ENCODE measurements at places on chromosomes 1 and 21.

- peaks cover 8% of the 10 kb centered on the region for H3K36me3 ChIP-seq
- H3K27ac ChIP-seq = no peak overlapping the region
- peaks cover 10% of the 10 kb centered on the region for H3K4me1 ChIP-seq
- H3K27me3 ChIP-seq = no peaks in the 10 kb centered on the region
- DNase-seq = no peak
Measured at GRCh38 chr1:77639557-77640069, 42.8 kb downstream of the ZZZ3 start.

GRCh38 chr1:114756009-114756892 lies 1.5 kb downstream of the CSDE1 start:
- H3K36me3 ChIP-seq = peaks cover 10% of the 10 kb centered on the region
- no peak for DNase-seq
- peaks cover 54% of the 10 kb centered on the region for H3K4me1 ChIP-seq
- H3K4me3 ChIP-seq = peak overlapping the region; percentile 99

DNA sequence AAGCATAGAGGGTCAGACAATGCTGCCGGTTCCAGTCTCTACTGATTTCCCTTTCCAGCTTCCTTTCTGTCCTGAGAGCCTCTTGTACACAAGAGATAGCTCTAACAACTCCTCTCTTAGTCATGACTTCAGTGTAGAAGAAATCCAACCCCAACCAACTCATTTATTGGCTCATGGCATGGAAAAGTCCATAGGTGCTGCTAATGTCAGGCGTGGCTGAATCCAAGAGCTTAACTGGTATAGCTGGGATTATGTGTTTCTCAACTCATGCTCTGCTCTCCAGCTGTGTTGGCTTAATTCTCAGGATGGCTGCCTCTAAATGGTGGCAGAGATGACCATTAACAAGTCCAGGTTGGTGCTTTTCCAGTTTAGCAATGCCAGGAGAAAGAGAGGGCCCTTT lies 12.4 kb upstream of the THRAP3 start:
- DNase-seq = no peak
- H3K4me3 ChIP-seq = no peak overlapping the region
- H3K4me1 ChIP-seq = peaks cover 7% of the 10 kb centered on the region
- no peak overlapping the region for H3K27ac ChIP-seq
- H3K27me3 ChIP-seq = peaks cover 7% of the 10 kb centered on the region
- H3K36me3 ChIP-seq = no peaks in the 10 kb centered on the region

DNA sequence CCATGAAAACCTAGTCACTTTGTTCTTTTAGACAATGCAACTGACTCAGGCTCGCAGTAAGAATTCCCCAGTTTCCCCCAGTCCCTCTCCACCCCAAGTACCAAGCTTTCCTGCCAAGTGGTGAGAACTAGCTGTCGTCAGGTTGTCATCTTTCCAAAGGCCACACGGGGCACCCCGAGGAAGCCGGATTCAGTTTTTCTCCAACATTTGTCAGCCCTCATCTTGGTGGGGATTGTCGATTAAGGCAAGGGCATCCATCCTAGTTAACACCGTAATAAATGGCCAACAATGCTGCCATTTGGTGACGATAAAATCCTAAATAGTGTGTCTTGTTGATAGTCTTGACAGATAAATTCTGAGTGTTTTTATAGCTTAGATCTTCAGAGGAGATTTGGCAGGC lies 55.9 kb upstream of the PROX1 start:
- no peak overlapping the region for H3K27ac ChIP-seq
- H3K4me3 ChIP-seq = no peak overlapping the region
- no peaks in the 10 kb centered on the region for H3K27me3 ChIP-seq
- DNase-seq = no peak
- no peaks in the 10 kb centered on the region for H3K36me3 ChIP-seq

Measured in T-helper 17 cell (primary cell).